Renal pelvis (tissue), 12 donors: ENCODE measurements at places on chromosomes 16 and 17. TPM values are rescaled to one million over a fixed set of nuclear protein-coding genes. Genes with fewer than 3 reads are reported as not detected.

MYH8 gene
- 2.2 TPM for polyA plus RNA-seq

GPR139 gene
- polyA plus RNA-seq: not detected

C17orf58 gene
- polyA plus RNA-seq: 23.5 TPM

CDH1 gene
- 87.4 TPM for polyA plus RNA-seq

NPIPB8 gene
- polyA plus RNA-seq: 3.6 TPM

EZH1 gene
- polyA plus RNA-seq: 37.8 TPM

GRCh38 chr16:72493716-72494415 lies 321.9 kb upstream of the PMFBP1 start:
- no peak for DNase-seq

- DNase-seq: no peak
Observed at GRCh38 chr17:72287586-72287985, 166.8 kb downstream of the SOX9 start.

GRCh38 chr16:81138831-81139557 lies 42.8 kb upstream of the GCSH start:
- no peak for DNase-seq

DNA sequence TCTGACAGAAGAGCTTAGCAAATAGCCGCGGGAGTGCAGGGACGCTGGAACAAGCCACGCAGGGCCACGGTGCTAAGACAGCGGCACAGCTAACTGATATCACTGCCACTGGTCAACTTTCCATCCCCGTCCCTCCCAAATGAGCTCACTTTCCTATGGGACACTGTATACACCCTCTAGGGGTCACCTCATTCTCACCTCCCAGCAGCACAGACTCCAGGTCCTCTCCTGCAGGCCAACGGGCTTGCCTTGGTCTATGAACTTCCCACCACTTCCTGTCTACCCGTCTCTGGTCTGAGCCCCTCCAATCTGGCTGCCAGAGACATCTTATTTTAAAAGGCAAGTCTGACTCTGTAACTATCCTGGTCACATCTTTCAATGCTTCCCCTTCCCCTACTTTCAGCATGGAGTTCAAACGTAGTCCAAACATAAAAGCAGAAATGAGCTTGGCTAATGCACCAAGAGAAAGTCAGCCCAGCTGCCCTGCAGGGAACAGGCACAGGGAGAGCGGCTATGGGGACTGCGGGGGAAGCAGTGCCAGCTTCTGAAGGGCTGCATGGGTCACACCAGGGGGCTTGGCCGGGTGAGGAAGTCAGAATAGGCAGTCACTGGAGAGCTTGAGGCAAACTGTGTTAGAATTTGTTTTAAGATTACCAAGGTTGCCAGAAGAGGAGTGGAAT lies 26.3 kb upstream of the SLC38A8 start:
- DNase-seq: no peak

DNA sequence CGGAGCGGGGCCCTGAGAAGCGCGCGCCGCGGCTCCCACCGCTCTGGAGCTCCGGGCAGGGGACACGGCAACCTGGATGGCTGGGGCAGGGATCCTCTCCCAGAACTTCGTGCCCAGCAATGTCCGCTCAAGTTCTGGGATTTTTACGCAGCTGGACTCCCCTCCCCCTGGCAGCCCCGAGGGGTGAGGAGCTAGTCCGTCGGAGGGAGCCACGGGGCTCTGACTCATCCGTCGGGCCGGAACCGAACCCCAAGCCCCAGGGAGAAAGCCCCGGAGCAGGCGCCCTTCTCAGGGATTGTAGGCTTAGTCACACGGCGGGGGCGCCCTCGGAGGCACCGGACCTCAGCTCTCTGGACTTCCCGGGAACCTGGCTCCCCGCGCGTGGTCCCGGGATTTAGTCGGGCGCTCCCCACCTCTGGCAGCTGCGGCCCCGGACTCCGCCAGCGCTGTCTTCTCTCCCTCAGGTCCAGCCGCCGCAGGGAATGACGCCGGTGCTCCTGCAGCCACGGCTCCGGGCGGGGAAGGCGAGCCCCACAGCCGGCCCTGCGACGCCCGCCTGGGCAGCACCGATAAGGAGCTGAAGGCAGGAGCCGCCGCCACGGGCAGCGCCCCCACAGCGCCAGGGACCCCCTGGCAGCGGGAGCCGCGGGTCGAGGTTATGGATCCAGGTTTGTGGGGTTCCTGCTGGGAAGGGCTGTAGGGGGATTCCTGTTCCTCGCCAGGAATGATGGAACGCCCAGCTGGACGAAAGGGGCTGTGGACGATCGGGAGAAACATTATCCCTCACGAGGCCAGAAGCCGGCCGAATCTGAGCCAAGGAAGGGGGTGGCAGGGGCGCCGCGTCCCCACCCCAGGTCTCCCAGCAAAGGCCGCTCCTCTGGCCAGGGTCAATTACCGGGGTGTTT lies 830 bp downstream of the SPHK1 start:
- DNase-seq: no peak

DNA sequence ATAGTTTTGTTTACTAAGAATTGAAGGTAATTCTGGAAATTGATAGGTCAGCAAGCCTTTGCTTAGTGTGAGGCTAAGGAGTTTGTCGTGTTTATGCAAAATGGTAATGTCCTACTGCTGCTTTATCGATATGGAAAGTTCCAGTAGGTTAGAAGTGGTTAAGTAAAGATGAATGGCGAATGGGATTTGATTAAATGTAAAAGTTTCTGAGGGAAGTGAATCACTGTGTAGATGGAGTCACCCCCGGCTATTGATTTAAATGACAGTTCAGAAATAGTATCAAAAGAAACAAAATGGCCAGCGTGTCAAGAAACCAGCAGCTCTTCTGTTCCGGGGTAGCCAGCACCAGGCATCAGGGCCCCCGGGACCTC lies 131.4 kb downstream of the RPTOR start:
- DNase-seq: no peak

DNA sequence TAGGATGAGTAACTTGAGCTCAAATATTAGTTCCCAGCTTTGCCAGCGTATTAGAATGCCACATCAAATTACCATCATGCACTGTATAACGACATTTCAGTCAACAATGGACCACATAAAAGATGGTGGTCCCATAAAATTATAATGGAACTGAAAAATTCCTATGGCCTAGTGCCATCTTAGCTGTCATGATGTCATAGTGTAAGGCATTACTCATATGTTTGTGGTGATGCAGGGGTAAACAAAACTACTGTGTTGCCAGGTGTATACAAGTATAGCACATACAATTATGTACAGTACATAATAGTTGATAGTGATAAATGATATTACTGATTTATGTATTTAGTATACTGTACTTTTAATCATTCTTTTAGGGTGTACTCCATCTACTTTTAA lies 54.4 kb upstream of the NETO2 start:
- no peak for DNase-seq

DNA sequence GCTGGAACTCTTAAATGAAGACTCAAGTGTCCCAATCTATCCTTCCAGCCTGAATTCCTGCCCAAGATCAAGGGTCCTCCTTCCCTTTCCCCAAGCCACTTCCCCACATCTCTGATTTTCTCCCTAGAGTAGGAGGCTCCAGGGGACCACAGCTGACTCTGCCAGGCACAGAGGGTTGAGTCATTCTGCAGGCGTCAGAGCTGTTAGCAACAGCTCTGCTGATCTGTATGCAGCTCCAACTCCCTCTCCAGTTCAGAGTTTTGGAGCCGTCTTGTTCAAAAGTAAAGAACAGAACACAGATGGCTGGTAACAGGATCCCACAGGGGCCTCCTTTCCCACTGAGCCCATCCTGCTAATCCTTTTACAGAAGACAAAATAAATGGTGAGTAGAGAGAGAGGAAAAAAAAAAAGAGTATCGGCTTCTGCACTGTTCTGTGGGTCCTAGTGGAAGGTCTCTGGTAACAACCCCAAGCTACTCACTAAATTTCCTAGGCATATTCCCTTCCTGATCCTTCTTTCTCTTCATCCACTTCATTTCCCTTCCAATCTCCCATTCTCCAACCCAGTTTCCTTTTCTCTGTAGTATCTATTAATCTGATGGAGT lies 13.4 kb upstream of the TAOK1 start:
- no peak for DNase-seq

- DNase-seq: peak; percentile 99
Observed at GRCh38 chr17:38853292-38854219, at the start of gene RPL23. TSS of gene RPL23 (minus strand) at chr17:38853721. CDS start at chr17:38853710, 11 bp downstream.
